ENCODE measurements at places on chromosomes 12 and 14.

DNA sequence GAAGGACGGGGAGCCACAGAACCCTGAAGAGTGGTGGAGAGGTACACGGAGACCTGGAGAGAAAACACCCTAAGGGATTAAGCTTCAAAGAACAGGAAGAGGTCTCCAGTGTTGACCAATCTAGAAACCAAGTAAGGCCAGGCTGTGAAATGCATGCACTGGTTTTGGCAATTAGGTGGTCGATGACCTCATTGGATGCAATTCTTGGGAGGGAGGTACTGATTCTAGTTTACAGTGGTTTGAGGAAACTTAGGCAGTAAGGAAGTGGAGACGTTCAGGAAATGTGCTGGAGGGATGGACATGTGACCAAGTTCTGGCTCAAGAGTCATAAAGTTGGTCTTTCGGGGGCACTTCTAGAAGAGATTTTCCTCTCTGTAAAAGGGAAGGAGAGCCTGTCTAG, 91.3 kb upstream of the CEP83 start:
- no peak for DNase-seq

DNA sequence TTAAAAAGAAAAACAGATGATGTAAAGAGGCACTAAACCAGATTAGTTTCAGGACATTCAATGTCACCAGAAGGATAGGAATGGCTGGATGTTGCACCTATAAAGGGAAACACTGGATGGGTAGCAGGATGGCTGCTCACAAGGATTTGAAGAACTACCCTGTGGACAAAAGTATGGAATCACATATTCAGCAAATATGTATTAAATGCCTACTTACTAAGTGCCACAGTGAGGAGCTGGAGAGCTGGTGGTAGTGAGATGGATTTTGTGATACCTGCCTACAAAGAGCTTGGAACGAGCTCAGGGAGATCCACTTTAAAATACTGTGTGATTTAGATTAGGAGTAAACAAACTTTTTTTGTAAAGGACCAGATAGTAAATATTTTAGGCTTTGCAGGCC, 316.2 kb downstream of the PAWR start:
- no peak for DNase-seq

DNA sequence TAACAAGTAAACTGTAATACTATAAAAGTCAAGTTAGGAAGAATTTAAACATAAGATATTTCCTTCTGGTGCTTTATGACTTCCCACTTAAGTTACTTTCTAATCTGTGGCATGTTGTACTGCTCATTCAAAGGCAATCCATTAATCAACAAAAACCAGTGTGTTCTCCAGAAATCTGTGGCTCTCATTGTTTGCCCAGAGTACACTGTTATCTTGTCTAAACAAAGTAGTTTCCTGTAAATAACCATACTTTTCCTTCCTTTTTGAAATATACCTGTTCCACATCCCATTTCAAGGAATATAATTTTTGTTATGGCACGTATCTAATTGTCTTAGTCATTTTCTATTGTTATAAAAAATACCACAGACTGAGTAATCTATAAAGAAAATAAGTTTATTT, 184.1 kb downstream of the CCER1 start:
- no peak for DNase-seq

DNA sequence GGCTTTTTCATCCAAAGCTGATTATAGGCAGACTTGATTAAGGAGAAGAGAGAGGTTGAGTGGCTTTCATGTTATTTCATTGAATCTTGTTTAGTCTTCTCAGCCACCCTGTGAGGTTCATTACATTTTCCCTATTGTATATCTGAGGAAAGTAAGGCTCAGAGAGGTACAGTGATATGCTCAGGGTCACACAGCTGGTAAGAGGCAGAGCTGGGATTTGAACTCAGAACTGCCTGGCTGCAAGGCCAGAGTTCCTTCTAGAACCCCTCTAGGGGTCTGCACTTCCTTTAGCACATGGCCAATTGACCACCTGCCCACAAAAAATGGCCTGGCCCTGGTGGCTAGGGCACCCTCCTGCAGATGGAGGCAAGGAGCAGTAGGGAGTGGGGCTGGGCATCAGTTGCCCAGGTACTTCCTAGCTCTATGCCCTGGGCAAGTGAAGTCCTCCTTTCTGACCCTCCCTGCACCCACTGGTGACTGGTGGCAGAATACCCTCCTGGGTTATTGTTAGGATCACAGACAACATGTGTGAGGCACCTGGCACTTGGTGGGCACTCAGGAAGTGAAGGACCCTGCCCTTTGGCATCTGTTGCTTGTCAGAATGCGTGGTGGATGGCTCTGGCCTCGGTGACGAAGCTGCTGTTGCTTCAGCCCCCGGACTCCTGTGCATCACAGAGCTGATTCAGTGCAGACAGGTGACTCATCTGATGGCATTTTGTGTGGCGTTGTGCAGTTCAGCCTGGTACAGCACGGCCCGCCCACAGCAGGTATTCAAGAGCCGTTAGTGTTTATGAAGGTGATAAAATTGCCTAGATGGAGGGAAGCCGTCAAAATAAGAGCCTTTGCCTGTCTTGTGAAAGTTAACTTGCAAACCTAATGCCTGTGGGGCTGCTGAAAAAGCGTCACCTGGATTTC, 115.8 kb downstream of the SLC25A47 start:
- DNase-seq, result peak; percentile 58

DNA sequence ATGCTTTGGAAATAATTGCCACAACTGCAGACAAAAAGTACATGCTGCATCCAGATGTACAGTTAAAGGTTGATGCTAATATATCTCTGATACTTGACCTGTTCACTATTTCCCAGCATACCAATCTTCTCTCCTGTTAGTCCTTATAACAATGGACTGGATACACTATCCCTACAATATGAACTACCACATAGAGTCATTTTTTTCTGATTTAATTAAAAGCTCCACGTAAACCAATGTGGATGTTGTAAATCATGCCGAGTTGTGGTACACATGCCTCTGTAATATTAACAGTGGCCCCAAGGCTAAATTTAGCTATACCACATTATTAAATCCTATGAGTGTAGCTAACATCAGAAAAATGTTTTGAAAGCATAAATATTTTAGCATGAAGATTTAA, 469.1 kb upstream of the RPL10L start:
- DNase-seq, result no peak

DNA sequence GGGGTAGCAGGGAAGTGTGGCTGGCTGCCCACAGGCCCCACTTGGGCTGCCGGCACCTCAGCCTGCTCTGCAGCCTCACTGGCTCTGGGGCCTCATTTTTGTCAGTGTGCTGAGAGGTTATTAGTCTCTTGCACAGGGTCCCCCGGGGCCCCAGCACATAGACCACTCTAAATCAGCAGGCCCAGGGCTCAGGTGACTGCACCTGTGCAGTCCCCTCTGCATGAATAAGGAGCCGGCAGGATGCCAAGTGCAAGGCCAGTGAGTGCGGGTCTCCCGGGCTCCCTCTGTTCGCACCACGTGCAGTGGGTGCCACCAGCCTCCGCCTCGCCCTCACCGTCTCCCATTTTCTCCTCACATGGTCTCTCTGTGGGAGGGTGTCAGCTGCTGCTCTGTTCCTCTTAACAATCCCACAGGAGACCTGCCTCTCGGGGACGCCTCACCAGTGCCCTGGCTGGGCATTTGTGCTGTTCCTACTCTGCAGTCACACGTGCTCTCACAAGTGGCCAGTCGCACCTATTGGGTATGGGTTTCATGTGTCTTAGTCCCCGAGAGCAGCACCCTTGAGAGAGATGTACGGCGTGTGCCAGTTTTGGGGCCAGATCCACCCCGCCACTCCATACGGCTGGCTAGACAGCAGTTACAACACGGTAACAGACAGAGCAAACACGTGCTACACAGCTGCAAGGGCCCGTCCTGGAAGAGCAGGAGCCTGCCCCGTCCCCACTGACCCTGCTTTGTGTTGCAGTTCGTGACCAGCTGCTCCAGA, 40.4 kb downstream of the MMAB start:
- DNase-seq, result no peak

DNA sequence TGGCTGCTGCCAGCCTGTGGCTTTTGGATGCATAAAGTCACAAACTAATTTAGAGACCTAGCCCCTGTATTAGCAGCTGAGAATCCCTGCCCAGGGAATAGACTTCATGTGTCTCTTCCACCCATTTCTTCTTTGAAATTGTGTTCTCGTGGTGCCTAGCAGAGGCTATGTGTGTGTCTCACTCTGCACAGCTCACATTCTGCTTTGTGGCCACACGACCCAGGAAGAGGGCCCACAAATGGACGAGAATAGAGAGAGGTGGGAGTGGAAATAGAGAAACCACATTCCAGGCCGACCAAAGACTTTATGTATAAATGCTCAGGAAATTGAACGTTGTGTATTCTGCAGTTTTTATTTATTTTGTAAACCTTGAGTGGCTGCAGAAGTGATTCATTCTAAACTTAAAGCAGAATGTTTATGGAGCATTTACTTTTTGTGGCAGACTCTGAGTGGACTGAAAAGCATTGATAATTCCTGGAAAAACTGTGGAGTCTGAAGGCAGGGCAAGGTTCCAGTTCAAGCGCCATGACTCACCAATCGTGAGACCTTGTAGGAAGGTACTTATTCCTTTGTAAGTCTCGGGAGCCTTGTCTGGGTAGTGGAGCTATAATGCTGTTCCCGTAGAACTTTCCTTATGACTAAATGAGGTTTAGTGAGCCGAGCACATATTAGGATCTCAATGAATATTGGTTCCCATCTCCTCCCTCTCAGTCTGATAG, 9.1 kb downstream of the B4GALNT3 start:
- DNase-seq, result no peak

DNA sequence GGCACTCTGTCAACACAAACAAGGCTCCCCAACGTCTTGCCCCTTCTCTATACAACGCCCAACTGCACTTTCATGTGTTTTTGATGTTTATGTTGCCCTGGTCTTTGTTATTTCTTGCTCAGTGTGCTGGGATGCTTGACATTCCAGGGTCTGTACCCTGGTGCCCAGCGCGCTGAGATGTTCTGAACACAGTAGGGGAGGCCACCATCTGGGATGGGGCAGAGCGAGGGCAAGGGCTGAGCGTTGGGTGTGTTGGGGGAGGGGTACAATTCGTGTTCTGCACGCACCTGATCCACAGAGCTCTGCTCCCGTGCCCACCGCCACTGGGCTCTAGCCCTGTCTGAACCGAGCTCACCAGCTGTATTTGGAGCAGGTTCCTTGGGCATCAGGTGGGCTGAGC, 52.9 kb downstream of the ISCA2 start:
- DNase-seq, result no peak

DNA sequence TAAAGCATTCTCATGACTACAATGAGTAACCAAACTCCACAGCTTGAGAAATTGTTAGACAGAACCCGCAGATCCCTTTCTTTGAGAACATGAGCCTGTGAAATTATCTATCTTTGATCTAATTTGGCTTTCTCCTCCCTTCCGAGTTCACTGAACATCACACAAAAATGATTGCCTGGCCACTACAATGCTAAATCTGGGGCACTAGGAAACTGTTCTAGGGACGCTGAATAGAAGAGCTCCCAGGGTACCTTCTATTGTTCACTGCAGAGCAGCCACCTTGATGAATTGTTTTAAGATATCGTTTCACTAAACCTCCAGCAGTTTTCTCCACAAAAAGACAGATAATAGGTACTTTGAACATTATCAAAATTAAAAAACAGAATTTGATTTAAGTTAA, 47.5 kb downstream of the SINHCAF start:
- no peak for DNase-seq

- no peak for DNase-seq
Measured at GRCh38 chr14:88507208-88507607, 47.6 kb downstream of the PTPN21 start.

DNA sequence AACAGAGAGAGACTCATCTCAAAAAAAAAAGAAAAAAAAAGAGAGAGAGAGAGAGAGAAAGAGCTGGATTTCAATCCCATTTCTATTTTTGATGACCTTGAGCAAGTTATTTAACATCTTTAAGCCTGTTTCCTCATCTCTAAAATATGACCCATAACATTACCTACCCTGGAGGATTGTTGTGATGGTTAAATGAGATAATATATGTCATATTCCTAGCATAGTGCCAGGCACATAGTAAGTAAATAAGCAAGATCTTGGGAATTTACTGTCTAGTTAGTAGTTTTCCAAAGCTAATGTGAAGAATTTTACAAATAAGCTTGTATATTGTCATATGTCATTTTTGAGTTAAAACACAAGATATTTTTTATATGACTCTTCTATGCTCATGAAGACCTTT, 236.5 kb downstream of the PHLDA1 start:
- DNase-seq, result no peak

DNA sequence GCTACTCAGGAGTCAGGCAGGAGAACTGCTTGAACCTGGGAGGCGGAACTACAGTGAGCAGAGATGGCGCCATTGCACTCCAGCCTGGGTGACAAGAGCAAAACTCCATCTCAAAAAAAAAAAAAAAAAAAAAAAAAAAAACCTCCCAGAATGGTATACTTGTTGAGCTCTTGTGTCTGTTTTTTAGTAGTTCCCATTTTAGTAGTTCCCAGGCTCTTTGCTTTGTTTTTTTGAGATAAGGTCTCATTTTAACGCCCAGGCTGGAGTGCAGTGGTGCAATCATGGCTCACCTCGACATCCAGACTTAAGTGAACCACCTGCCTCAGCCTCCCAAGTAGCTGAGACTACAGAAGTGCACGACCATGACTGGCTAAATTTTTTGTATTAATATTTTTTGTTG, 13.4 kb downstream of the ATXN2 start:
- no peak for DNase-seq

DNA sequence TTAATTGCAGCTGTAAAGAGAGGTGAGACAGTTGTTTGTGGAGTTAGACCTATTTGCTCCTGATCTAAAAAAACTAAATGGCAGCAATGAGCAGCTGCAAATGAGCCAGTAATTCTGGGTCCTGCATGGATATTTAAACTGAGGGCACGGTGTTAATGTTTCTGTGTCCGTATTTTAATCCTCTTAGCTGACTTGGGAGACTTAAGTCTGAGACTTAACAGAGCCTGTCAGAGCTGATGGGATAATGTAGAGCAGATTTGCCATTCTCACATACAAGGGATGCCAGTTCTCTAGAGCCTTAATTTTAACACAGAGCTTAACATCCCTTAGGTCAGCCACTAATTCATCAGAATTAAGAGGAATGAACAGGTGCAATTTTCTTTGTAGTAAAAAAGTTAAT, 178.6 kb upstream of the PDE3A start:
- no peak for DNase-seq

- DNase-seq, result peak; percentile 78
Measured at GRCh38 chr12:90235642-90236041, 527.0 kb upstream of the ATP2B1 start.

GRCh38 chr14:67577181-67577808, 22.8 kb downstream of the PIGH start:
- no peak for DNase-seq

DNA sequence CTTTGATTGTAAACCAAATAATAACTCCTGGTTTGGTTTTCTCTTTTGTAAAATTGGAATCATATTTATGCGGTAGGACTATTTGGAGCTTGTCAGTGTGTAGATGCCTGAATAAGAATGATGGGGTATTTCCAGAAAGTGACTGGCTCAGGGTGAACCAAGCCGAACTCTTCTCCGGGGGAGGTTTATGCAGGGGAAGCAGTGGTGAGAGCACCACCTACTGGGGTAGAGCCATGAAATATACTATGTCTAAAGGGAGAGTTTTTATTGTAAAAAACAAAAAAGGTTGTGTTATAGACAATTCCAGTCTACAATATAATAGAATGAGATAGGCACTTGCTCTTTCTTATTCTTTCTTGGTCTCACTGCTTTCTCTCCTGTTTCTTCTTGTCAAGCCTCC, 222.9 kb upstream of the SLC16A7 start:
- peak; percentile 7 for DNase-seq

Measured in foreskin fibroblast (primary cell).